ENCODE measurements at places on chromosomes 5 and 9.
A peak's percentile ranks its signal among the peaks of the same experiment; 100 is the strongest.

DNA sequence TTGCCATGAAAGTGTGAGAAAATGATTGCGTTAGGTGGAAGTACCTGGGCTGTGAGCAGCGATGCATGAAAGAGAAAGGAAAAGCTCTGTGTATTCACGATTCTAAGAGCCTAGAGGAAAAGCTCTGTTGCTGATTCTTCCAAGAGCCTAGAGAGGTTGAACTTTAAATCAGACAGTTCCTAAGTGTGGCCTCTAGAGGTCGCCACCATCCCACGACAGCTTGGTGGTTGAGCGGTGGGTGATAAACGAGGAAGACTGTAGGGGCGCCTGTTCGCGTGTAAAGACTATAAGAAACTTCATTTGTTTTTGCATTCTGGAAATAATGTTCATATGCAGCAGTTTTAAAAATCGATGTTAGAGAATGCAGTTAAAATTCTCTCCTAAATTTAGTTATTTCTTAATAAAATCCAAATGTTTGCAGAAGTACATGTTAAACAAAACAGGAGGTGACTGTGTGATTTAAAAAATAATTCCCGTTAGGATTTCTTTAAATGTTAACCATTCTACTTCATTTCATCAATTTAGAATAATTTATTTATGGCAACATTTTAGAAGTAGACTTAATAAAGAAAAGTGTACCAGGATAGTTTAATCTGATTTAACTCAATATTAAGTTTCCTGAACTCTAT lies 107.7 kb downstream of the TENT4A start:
- DNase-seq, result peak; percentile 33

GRCh38 chr5:135999406-136000139 lies 29.2 kb upstream of the TGFBI start:
- peak; percentile 78 for DNase-seq

GRCh38 chr5:116075191-116075831 lies 9.5 kb upstream of the COMMD10 start:
- DNase-seq, result no peak

- DNase-seq, result peak; percentile 32
Observed at GRCh38 chr5:128494516-128494915, 43.5 kb downstream of the FBN2 start.

- DNase-seq, result peak; percentile 20
Observed at GRCh38 chr5:123856766-123857165, 344.8 kb downstream of the CSNK1G3 start.

DNA sequence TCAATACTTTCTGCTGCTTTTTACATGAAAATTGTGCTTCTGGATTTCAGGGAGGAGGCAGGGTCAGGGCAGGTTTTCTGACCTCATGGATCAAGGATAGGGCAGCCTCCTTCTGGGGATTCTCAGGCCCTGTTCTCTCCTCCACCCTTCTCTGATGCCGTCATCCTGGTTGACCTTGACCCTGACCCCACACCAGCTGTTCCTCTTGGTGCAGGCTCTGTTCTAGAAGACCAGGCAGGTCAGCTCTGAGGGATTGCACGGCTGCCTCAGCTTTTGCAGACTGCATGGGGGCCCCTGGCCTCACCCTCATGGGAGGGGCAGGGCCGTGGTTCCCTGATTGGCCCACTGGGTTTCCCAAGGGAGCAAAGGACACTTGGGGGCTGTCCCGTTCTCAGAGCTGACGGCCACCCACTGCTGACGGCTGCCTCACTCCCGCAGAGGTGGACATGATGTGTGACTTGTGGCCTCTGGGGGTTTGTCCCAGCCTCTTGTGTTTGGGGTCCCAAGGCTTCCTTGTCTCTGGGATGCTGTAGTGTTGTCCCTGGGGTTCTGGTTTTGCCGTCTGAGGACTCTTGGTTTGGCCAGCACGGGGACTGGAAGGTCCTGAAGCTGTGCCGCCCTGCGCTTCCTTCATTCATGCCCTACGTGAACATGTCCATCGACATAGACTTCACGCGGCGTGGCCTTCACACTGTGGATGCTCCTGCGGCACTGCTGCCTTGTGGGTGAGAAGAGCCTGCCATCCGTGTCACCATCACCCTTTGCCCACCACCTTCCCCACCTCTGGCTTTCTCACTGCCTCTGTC lies 34.5 kb downstream of the CEP72 start:
- no peak for DNase-seq
